ENCODE measurements at places on chromosomes 11 and 22.

DNA sequence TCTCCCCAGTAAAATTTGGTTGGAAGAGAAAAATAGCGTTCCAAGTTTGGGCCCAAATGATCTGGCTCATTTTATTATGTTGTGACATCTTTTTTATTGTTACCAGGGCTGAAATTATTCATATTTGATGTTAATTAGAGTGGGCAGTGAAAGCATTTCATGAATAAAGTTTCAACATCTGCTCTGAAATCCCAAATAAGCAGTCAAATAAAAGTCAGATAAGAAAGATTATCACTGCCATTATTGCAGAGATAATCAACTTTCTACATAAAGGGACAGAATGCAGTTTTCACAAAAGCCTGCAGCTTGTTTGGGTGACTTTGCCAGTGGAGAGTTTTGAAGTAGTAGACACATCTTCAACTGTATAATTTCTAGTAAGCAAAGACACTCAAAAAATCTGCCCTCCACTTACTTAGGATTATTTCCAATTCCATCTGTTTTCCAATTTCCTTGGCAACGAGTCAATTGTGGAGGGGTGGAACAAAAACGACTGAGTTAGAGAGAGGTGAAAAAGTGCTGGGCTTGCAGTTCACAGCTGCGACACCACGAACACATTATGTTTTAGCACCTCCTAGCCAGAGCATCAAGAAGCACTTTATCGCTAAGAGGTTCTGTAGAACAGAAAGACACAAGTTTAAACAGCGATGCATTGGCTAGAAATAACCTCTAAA, 9.0 kb downstream of the TECTA start:
- DNase-seq, result no peak

DNA sequence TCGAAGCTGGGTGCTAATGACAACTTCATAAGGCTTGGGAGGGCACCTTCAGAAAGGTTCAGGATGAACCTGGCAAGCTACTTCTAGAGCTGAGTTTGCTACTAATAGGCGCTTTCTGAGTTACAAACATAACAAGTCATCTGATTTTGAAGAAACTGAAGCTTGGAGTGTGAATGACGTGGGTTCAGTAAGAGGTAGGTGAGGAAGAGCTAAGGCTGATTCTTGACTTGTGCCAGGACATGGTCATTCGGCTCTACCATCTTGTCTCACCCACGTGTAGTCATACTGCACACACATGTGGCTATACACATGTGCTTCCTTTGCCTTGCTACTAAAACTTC, 56.4 kb downstream of the SWAP70 start:
- DNase-seq, result no peak

- no peak for DNase-seq
Observed at GRCh38 chr11:8360086-8360828, 96.6 kb upstream of the LMO1 start.

DNA sequence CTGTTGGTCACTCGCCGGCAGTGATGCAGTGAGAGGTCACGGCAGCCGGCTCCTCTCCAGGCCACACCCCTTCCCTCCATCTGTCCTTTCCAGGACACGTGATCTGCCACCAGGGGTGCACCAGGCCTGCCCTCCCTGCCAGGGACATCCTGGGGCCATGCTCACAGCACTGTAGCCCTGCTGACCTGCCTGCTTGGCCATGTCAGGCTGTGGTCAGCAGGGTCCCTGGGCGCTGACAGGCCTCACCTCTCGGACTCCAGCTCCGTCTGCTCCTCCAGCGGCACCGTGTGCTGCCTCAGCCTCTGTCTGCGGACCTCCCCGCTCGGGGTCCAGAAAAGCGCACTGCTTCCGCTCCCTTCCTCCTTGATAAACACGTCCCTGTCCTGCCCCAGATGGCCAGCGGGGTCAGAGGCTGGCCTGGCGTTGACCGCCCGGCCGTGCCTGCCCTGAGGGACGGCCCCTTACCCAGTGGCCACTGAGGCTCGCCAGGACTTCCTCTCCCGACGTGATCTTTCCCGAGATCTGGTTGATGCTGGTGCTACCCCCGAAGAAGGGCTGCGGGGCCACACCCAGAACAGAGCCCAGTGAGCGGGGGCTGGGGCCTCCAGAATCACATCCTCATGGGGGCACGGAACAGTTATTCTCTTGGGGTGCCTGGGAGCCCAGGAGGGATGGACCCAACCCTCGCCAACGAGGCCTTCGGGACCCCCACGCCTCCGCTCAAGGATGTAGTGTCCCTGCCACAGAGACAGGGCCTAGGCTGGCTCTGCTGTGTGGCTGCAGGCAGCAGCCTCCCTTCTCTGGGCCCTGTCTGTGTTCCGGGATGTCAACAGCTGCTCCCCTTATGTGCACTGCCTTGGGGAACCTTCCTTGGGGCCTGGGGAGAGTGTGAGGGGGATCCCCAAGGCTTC, 36.3 kb upstream of the CARS1 start:
- no peak for DNase-seq

- DNase-seq, result no peak
Observed at GRCh38 chr11:124893781-124894401, 3.8 kb downstream of the ROBO4 start.

GRCh38 chr22:22216450-22216959, 28.1 kb upstream of the VPREB1 start:
- DNase-seq, result no peak

Data from activated T-cell treated with anti-CD3 and anti-CD28 coated beads for 24 hours (primary cell).